ENCODE measurements at places on chromosomes 2 and 18.
A peak's percentile ranks its signal among the peaks of the same experiment; 100 is the strongest.

DNA sequence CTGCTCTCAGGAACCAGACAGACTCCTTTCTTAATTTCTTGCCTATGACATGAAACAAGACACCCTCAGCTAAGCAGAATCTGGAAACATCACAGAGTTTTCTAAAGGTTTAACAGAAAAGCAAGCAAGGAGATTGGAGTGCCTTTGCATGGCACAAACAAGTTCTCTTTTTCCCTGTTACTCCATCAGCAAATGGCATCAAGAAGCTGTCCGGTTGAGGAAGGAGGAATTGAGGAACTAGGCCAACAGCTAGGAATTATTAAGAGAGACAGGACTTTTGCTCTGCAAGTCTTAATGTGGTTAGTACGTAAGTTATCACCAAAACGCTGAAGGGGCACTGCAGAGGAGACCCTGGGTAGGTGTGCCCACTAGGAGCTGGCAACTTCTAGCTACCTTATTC, 53.2 kb downstream of the NEB start:
- DNase-seq = no peak

GRCh38 chr2:105449076-105449475, 50.2 kb upstream of the FHL2 start:
- peak; percentile 19 for DNase-seq

GRCh38 chr18:54924948-54925347, 34.3 kb downstream of the CCDC68 start:
- no peak for DNase-seq

DNA sequence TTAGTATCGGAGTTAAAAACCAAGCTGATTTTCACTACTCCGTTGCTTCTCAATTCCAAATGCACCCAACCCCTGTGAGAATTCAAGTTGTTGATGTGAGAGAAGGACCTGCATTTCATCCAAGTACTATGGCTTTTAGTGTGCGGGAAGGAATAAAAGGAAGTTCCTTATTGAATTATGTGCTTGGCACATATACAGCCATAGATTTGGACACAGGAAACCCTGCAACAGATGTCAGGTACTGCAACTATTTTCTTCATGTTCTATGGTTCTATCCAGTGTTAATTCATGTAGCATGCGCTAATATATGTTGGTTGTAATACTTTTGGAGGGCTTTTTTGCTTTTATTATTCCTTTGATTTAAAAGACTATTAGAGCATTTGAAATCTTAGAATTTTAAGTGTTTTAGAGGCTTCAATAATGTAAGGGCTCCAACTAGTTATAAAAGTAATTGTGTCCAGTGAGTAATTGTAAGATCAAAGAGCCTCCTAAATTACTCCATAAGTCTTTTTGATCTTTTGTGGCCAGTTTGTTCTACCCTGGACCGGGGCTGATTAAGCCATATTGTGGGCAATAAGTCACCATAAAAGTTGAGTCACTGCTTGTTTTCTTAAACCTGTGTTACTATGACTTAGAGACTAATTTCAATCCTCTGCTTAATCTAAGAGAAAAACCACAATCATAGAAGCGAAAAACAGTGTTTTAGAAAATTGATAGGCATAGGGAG, 22.9 kb downstream of the DSG4 start:
- DNase-seq = no peak

DNA sequence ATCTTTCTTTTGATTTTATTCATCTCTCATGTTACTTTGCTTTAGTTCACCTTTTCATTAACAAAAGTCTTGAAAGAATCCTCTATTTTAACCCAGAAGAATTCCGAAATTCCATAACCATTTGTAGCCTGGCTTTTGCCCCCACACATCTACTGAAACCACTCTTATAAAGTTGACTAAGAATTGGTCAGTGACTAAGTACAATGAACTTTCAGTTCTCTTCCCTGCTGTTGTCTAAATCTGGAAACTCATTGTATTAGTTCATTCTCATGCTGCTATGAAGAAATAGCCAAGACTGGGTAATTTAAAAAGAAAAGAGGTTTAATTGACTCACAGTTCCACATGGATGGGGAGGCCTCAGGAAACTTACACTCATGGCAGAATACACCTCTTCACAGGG, 49.9 kb upstream of the PNPT1 start:
- no peak for DNase-seq
